ENCODE measurements at places on chromosomes 7 and 10. TPM values are rescaled to one million over a fixed set of nuclear protein-coding genes. Genes with fewer than 3 reads are reported as not detected.

Gene TMEM178B
- total RNA-seq: 4.7 TPM

Gene CLRN3
- total RNA-seq: not detected

Gene MKX
- total RNA-seq: 34.9 TPM

Gene XRCC2
- total RNA-seq: 0.36 TPM

Gene PRPS1L1
- total RNA-seq: not detected

Gene FAM131B
- total RNA-seq: 15.7 TPM

DNA sequence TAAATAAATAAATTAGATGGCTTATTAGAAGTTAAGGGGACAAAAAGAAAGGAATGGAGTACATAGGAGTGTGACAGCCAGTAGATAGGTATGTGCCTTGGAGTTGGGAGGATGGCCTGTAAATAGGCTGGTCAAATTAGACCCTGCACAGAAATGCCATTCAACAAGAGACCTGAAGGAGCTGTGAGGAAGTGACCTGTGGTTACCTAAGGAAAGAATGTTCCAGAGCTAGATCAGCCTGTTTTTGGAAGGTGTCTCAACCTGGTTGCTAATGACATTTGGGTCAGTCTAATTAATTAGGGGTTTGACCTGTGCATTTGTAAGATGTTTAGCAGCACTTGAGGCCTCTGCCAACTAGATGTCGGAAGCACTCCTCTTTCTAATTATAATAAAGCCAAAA lies 315.3 kb upstream of the PLXDC2 start:
- no peak for DNase-seq

GRCh38 chr10:56991591-56992069 lies 630.6 kb upstream of the ZWINT start:
- DNase-seq: no peak

DNA sequence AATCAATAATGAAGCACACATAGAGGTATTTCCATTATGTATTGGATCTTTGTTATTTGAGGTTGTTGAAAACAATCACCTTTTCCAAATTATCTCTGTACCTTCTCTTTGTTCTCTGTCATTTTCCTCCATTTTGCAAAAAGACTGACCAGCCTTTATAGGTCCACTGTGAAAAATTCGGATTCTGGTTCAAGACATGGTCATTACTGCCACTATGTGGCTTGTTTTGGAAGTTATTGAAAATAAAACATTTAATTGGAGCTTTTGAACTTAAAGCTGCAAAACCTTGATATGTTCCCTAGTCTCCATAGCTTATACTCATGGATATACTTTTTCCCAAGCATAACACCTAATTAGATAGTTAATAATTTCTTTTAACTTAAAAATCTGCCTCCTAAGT lies 1094.4 kb downstream of the NRG3 start:
- DNase-seq: no peak

- DNase-seq: no peak
These were observed 15.1 kb upstream of the CROT start for GRCh38 chr7:87330316-87330715.

DNA sequence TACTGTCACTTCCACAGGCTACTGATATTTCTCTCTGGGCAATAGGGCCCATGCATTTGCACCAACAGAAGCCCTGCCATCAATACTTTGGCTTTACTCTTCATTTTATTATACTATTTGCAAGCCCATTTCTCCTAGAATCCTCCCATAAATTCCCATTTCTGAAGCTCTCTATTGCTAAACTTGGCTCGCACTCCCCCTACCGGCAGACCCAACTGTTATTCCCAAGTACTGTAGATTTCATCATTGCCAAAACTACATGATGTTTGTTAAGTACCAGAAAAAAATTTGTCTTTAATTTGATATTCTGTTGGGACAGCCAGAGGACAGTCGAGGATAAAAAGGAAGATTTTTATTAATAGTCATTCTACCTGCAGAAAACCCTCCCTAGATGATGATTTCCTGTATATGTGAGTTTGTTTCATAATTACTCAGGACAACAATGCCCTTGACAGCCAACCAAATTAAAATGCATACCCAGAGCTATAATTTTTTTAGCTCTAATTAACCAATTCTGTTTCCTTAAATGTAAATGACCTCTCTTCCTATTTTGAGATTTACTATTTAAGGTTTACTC lies 298.6 kb downstream of the REEP3 start:
- peak; percentile 78 for DNase-seq

DNA sequence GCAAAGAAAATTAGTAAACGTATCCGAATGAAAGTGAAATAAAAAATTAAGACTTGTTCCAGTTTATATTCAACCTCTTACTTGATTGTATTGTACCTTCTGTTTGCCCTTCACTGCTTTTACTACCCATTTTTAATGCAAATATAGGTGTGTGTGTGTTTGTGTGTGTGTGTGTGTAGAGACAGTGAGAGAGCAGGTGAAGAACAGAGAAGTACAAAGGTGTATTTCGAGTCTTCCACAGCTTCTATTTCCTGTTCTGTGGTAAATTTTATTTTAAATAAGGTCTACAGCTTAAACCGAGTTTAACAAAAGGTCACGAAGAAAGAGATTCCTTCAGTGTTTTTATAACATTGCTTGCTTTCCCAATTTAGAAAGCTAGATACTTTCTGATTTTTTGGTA lies 12.7 kb upstream of the SVIL start:
- DNase-seq: no peak

DNA sequence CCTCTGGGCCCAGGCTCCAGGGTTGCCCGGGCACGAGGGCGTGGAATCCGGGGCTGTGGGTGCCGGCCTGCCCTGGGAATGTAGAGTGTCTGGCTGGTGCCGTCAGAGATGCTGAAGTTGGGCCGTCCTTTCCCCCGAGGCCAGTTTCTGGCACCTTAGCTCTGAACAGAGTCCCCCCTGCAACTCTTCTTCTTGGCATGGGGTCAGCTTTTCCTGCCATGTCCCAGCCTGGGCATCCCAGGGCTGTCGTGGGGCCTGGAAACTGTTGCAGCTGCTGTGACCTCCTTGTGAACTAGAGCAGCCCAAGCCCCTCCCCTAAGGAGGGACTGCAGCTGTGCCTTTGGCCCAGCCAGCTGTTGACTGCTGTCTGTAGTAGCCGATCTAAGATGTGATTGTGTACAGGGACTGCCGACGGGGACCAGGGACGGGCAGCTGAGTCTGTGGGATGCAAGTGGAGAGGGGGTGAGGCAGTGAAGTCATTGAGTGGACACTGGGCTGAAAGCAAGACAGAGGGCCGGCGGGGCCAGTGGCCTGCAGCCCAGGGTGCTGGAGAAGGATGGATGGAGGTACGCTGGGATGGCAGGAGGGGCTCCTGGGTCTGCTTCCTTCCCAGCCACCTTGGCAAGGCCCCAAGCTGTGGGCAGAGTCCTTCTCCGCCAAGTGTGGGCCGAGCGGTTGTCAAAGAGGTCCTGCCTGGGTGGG lies 35.8 kb downstream of the GBX1 start:
- no peak for DNase-seq

DNA sequence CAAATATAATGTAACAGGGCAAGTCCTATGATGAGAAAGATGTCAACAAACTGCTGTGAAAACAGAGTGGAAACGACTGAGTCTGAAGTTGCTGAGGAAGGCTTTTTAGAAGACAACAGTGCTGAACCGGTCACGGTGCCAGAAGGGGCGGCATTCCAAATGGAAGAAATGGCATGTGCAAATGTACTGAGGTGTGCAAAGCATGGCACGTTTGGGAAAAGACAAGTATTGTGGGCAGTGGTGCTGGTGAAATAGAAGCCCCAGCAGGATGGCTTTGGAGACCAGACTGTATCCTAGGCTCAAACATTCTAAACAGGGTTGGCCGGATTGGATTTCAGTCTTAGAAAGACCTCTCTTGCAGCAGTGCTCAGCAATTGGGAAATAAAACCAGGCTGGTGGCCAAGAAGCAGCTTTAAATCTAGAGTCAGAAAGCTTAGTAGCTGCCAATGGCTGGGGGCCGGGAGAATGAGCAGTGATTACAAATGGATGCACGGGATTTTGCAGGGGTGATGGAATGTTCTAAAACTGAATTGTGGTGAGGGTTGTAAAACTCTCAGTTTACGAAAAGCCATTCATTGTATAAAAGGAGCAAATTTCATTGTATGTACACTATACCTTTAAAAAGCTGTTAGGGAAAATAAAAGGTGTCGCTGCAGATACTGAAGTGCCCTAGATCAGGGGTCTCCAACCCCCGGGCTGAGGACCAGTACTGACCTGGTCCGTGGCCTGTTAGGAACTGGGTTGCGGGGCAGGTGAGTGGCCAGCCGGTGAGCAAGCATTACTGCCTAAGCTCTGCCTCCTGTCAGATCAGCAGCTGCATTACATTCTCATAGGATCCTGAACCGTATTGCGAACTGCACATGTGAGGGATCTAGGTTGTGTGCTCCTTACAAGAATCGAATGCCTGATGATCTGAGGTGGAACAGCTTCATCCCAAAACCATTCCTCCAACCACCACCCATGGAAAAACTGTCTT lies 141.6 kb downstream of the HIBADH start:
- peak; percentile 78 for DNase-seq

DNA sequence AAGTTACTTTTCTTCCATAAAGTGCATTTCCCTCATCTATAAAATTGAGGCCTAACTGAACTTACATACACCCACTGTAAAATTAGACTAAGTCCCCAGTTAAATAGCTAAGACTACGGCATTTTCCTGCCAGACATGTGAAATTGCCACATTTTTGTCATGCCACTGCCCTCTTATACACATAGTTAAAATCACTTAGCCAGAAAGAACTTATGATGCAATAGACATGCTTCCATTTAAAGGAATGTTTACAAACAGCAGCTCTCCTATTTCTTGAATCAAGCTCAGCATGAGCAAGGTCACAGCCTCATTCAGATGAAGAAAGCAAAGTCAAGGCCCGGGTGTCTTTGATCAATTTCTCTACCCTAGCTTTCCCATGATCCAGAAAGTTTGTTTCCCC lies 175.7 kb downstream of the LRRN3 start:
- no peak for DNase-seq

- no peak for DNase-seq
These were observed 138.3 kb upstream of the KLF14 start for GRCh38 chr7:130872341-130872740.

- no peak for DNase-seq
These were observed 37.1 kb upstream of the HIBADH start for GRCh38 chr7:27699751-27700150.

DNA sequence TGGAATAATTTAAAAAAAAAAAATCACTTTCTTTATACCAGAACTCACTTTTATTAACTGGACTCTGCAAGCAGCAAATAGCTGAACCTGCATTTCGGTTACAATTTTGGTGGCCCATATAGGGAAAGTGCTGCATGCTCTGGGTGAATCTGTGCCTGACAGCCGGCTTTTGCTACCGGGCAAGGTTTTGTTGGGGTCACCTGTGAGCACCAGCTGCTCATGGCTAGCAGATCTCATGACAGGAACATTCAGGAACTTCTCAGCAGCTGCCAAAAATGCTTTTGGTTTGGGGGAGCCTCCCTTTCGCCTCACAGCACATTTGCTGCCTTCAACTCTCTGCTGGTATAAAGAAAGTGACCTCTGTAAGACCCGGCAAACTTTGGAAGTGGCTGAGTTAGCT lies 13.2 kb upstream of the CREB3L2 start:
- DNase-seq: no peak

DNA sequence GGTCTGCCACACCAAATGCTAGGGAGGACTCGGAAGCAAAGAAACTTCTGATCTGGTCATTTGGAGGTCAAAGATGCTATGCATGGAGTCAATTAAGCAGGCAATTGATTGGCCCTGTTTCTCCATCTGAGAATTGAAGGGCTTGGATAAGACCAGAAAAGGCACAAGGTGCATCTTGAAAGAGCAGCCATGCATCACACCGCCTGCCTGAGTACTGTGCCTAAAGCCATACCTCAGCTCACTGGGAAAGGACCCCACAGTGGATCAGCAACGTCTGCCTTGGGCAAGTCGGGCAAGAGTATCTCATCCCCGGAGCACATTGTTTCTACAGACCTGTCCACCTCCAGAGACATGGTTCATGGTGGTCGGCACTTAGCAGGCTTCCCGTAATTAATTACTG lies 42.4 kb downstream of the DLG5 start:
- DNase-seq: no peak

- DNase-seq: peak; percentile 77
These were observed at the start of gene HHEX for GRCh38 chr10:92689663-92690210. Gene HHEX, plus strand, starts transcription at chr10:92689955. Its CDS starts 32 bp downstream, at chr10:92689987.

GRCh38 chr7:927031-927671 lies 27.3 kb downstream of the ADAP1 start:
- peak; percentile 54 for DNase-seq

DNA sequence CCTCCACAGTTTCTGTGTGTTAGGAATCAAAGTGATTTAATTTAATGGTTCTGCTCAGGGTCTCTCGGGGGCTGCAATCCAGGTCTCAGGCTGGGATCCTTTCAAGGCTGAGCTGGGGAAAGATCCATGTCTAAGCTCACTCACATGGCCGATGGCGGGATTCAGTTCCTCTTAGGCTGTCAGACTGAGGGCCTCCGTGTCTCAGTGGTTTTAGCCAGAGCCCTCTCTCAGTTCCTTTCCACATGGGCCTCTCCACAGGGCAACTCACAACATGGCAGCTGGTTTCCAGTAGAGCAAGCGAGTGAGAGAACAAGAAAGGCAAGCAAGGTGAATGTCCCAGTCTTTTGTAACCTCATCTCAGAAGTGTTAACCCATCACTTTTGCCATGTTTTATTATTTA lies 26.9 kb downstream of the CAV1 start:
- no peak for DNase-seq

DNA sequence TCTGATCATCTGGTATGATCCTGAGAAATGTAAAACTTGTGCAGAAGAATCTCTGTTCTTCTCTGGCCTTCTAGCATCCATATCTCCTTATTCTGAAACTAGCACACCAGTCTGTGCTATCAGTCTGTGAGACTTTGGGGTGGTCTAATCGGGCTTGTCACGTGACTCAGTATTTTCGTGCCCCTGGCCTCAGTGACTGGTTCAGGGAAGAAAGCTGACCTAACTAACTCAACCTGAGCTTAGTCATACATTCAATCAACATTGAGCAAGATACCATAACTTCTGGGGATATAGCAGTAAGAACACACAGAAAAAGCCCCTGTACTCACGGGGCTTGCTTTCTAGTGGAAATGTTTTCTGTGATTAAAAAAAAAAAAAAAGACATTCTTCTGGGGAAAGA lies 109.3 kb downstream of the DKK1 start:
- DNase-seq: no peak

GRCh38 chr10:125187238-125188194 lies 27.2 kb upstream of the CTBP2 start:
- no peak for DNase-seq

DNA sequence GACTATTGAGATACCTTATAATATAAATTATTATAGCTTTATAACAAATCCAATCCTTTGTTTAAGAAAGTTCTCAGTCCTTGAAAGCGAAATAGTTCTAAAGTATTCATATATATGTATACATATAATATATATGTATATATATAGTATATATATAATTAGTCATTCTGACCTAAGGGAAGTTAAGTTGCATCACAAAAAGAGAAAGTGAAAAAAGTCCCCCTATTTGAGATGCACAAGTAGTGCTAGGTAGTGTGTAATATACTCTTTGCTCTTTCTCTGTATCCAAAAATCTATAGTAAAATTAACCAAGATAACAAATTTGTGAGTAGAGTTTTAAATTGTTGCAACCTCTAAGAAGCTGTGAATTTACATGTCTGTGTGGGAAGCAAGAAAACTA lies 13.3 kb upstream of the IFIT1B start:
- no peak for DNase-seq

- DNase-seq: no peak
These were observed 306.6 kb upstream of the ZMIZ1 start for GRCh38 chr10:78762086-78762630.
